Stimulated activated CD8-positive, alpha-beta memory T cell treated with anti-CD3 and anti-CD28 coated beads, Interleukin-7, amount 100 ng/mL, for 1 hour (primary cell): ENCODE measurements at places on chromosomes 3 and 15.

DNA sequence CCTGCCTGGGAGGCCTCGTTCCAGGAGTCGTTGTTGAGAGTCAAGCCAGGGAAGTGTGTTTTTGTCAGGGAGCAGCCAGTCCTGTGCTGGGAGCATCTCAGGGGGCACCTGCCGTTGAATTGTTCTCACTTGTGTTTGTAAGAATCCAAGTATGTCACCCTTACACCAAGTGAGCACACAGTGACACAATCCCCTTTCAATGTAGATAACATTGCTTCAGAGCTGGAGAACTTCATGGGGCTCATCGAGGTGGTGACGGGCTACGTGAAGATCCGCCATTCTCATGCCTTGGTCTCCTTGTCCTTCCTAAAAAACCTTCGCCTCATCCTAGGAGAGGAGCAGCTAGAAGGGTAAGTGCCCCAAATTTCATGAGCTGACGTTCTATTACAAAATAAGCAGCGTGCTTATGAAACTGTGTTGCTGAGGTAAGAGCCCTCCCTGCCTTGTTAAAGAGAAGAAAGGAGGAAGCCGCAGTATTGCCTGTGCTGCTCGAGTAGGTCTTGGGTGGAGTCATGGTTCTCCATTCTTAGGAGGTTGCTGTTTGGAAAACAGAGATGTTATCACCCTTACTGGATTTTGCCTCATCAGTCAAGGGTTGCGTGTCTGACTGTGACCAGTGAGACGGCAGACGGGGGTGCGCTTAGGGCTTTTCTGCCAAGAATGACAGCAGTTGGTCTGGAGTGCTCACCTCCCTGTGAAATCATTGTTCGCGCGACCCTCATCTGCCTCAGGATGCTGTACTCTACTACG lies 108.1 kb downstream of the PGPEP1L start:
- DNase-seq: no peak

DNA sequence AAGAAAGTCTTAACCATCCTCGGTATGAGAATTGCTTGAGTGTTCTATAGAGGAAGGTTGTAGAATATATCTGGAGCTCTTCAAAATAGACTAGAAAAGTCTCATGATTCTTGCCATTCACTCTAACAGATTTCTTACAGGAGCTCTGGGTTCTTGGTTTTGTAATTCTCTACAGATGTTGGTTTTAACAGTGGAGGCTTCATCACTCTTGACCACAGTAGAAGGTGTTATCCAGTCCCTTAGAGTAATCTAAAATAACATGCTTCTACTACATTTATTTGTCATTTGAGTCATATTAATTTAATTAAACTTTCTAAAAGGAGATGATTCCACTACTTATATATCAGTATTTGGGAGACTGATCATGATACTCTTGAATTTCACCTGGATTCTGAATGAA lies 9.7 kb downstream of the GTF2E1 start:
- no peak for DNase-seq

DNA sequence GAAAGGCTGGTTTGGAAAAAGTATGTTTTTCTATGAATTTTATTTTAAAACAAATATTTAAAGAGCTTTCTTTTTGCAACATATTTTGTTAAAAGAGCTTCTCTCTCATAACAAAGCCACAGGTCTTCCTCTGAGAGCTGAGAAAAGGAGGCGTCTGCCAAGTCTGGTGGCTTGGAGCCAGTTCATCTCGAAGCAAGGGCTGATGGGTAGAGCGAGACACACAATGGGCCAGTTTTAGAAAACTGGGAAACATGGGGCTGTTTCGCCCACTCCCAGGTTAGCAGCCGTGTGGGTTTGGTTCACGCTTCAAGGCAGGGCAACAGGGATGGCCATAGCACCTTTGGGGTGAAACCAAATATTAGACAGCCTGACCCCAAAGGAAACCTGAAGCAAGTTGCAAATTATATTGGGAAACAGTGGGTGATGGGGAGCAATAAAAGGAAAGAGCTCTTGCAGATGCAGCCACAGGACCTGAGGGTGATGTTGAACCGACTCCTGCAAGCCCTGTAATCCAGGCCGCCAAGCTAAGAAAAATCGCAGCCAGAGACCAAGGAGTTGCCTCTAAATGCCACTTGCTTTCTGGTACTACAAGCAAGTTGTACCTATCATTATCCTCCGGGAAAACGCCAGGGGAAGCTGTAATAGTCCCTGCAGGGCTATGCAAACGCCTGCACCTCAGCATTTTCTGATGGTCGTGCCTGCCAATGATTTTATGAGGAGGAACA lies 88.4 kb upstream of the GALNT15 start:
- no peak for DNase-seq

- DNase-seq: no peak
These were observed 49.9 kb downstream of the P3H2 start for GRCh38 chr3:190070622-190071347.

DNA sequence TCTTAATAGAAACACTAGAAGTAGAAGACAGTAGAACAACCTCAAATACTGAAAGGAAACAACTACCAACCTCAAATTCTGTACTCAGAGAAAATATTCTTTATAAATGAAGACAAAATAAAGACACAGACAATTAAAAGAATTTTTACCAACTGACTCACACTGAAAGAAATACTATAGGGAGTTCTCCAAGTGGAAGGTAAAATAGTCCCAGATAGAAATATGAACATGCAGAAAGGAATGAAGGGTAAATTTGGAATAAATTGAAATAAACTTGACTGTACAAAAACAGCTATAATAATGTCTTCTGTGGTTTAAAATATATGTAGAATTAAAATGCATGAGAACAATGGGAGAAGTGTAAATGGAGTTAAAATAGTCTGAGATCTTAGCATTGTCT lies 36.7 kb upstream of the CCDC174 start:
- DNase-seq: no peak

DNA sequence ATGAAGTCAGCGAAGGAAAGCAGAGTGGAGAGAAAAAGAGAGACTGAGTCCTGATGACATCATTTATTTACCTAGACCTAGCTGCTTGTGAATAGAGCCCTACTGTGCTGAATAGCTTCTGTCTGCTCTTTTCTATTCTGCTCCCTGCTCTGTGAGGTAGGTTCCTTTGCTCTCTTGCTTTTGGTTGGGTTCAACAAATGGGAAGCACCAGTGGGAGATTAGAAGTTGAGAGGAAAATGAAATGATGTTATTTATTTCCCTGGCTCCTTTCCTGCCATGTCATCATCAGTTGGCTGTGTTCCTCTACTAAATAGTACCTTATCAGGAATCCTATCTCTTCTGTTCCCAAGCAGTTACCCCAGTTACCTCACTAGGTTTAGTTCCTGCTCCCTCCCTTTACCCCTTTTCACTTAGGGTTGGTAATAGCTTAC lies 23.5 kb downstream of the DTWD1 start:
- no peak for DNase-seq

DNA sequence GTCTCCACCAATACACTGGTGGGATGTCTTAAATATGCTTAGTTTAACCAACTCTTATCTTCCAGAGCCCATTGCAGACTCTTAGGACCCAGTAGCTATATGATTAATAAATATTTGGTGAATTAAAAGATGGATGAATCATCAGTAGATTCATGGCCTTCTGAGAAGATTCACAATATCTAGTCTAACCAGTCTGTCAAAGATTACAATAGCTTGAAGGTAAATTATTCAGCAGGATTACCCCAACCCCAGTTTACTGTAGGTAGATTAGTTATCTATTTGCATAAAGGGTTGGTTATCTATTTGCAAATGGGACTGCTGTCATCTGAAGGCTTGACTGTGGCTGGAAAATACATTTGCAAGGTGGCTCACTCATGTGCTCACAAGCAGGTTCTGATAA lies 239.4 kb upstream of the THRB start:
- DNase-seq: no peak

DNA sequence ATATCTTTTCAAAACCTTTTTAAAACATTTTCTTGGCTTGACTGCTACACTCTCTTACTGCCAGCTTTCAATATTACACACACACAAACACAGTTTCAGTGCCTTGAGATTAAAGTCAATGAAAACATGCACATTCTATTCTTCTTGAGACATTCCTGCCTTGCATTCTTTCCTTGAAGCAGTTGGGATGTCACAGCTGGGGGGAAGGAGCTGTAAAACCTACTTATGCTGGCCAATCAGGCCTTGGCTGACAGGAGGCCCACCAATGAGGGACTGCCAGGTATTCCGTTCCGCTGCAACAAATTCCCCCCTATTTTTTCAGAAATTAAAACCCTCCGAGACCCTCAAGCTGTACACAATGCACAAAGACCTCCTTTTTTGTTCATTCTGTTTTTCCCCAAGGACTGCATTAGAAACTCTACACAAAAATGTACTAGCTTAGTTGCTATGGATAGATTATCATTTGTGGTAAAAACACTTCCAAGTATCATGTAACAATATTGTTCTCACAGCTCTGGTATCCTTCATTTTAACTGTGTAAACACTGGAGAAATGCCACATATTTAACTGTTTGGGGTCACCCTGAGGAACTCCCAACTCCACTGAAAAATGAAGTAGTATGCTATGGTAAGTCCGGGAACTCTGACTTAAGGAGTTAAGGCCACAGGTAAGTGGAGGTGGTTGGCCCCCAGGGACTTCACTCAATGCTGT lies 18.5 kb downstream of the FSTL1 start:
- no peak for DNase-seq

DNA sequence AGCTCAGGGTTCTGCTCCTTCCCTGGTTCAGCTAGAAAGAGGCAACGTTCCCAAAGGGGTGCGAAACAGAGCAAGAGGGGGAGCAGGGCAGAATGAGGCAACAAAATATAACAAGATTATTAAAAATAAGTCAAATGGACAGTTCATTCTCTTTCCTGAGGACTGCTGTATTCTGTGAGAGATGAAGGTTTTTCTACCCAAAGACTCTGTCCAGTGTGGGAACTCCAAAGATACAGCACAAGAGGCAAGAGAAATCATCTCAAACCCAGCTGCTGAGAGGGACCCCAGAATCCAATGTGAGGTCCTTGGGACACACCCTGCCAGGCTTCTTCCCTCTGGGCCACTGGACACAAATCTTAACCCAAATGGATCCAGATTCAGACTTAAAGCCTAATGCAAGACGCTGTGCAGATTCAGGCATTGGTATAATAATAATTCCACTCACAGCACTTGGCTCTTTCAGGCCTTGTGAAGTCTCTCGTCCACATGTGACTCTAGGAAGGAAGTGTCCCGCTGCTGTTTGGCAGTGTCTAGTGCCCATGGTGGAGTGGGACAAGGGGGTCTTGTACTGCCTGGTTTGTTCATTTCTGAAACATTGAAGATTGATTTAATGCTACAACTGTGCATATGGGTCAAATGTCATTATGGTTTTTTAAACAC lies 14.5 kb upstream of the ARHGAP31 start:
- DNase-seq: no peak

GRCh38 chr3:42651248-42652091 lies 2.0 kb upstream of the ZBTB47 start:
- DNase-seq: no peak

DNA sequence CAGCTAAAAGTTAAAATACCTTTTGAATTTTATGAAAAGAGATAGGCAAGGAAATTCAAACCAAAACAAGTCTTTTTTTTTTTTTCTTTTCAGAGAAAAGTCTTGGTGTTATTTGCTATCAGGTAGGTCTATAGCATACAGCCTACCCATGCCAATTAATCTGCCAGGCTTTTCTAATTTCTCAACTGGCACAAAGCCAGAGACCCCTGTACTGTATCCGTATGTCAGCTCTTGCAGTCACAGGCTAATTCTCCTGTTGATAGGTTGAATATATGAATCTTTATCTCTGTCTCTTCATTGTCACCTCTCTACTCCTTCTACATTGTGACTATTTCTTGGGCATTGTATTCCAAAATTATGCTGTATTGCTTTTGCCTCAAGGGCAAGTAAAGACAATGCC lies 133.4 kb downstream of the IL5RA start:
- no peak for DNase-seq

- DNase-seq: no peak
These were observed 32.1 kb upstream of the WDR72 start for GRCh38 chr15:53791581-53791980.

GRCh38 chr3:107994956-107995715 lies 95.7 kb downstream of the CD47 start:
- no peak for DNase-seq

DNA sequence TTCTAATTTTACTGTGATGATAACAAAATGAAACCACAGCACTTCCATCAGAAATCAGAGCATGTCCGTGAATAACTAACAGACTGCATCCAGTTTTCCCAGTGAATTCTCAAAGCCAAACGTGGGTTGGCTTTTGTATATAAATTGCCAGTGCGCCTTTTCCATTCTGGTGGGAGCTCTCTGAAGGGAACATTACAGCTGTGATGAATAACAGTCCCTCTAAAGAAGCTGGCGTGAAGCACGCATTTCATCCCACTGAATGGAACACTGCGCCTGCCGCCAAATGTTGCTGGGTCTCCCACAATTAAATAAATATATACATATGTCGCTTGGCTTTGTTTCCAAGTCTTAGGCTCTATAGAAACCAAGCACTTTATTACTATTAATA lies 113.0 kb upstream of the PFN2 start:
- DNase-seq: no peak

- DNase-seq: no peak
These were observed 88.6 kb upstream of the MEX3B start for GRCh38 chr15:82134461-82134860.

DNA sequence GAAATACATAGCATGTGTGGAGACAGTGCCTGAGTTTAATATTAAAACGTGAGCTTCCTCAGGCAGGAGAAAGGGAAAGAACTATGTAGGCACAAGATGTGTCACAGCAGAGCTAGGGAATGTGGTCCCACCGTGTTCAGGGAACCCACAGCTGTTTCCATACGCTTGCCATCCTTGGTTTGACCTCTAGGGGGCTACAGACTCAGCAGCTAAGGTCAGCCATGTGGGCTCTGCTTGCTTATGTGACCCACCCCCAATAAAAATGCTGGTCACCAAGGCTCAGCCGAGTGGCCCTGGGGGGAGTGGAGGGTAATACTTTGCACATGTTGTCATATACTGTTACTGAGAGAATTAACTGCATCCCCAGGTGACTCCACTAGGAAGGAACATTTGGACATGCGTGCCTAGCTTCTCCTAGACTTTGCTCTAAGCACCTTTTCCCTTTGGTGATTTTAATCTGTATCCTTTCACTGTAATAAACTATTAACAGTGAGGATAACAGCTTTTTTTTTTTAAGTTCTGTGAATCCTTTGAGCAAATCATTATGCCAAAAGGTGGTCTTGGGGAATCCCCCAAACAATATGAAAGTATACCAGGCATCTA lies 3.3 kb downstream of the TUBGCP5 start:
- DNase-seq: peak; percentile 10

DNA sequence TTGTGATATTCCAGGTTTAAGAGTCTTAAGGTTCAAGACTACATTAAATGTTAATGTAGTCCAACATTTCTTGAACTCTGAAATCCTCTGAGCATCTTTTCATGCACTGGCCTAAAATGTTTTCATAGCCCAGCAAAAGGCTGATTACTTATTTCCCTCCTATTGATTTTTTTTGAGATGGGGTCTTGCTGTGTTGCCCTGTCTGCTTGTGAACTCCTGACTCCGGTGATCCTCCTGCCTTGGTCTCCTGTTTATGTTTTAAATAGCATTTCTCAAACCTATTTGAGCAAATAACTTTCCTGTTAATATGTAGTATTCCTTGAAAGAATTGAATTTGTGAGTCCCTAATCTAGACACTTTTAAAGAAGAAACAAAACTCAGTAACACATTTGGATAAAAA lies 133.5 kb downstream of the IGF1R start:
- DNase-seq: no peak

- no peak for DNase-seq
These were observed 11.4 kb downstream of the RSRC1 start for GRCh38 chr3:158121295-158121694.

- no peak for DNase-seq
These were observed 668 bp downstream of the MRAS start for GRCh38 chr3:138348754-138349739.
